Eye (tissue), 1 donor: ENCODE measurements at places on chromosomes 11 and 22.

GRCh38 chr11:83092488-83093384 lies 21.0 kb upstream of the RAB30 start:
- no peak for DNase-seq

- peak; percentile 63 for DNase-seq
Observed at GRCh38 chr11:1573077-1573902, 1.2 kb upstream of the DUSP8 start.

DNA sequence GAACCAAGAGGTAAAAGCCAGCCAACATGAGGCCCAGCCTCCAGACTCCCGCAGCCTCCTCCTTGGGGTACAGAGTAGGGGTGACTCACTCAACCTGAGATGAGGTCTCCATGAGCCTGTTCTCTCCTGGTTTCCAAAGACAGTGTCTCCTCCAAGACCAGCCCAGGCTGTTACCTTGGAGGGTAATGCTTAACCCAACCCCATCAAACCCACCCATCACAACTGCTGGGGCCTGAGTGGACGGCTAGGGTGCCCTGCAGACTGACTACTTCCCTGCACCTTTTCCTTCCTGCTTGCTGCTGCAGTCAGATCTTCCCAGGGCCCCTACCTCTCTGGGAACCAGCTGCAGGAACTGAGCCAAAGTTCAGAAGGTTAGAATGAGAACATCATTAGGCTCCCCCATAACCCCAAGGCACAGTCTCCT lies 5.1 kb upstream of the NOL12 start:
- DNase-seq, result no peak

DNA sequence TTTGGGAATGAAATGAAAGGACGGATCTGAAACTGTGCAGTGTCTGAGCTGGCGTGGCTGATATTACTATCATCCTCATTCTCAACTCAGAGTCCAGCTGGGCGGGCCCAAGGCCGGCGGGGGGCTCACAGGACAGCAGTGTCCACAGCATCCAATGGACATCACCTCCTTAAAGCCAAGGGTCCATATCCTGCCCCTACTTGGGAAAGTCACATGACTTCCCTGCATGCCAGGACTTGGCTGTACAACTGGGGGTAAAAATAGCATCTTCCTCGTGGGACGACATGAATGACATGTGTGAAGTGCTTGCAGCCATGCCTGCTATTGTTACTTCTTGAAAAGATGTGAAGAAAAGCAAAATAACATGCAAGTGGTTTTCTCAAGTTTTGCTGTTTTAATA lies 82.3 kb downstream of the TRMU start:
- peak; percentile 40 for DNase-seq

- no peak for DNase-seq
Observed at GRCh38 chr11:112303616-112304015, 43.0 kb upstream of the PLET1 start.

DNA sequence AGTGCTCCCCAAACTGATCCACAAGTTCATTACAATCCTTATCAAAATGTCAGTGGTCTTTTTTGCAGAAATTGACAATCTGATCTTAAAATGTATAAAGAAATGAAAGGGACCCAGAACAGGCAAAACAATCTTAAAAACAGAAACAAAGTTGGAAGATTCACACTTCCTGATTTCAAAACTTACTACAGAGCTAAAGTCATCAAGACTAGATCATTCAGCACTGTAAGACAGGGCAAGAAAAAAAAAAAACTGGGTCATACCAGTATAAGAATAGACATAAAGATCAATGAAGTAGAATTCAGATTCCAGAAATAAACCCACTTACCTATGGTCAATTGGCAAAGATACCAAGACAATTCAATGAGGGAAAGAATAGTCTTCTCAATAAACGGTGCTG lies 4.5 kb upstream of the STK33 start:
- no peak for DNase-seq

DNA sequence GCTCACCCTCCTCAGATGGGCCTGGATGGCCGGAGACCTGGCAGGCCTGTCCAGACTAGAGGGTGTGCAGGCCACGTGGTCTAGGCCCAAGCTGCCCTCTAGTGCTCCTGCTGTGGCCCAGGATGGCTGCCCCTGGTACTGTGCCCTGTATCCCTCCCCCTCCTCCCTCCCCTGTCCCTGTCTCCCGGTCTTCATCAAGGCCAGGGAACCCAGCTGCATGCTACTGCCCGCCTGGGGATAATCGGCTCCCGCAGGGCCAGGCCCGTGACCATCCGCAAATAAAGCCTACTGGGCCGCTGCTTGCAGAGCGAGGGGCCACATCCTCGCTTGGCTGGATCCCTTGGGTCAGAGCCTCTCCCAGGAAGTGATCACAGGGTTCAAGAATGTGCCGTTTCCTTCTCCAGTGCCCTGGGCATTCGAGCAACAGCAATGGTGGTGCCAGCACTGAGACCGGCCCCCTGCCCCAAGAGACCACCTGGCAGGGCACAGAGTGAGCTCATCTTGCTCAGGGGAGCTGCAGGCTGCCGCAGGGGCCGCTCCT lies 51.1 kb downstream of the WNT7B start:
- no peak for DNase-seq

- peak; percentile 66 for DNase-seq
Observed at GRCh38 chr22:40183029-40183581, 5.4 kb downstream of the TNRC6B start.
